ENCODE measurements at places on chromosomes 6 and 20.
A peak's percentile ranks its signal among the peaks of the same experiment; 100 is the strongest.

GRCh38 chr20:6530254-6530653 is 237.2 kb upstream of the BMP2 start:
- no peak for DNase-seq

DNA sequence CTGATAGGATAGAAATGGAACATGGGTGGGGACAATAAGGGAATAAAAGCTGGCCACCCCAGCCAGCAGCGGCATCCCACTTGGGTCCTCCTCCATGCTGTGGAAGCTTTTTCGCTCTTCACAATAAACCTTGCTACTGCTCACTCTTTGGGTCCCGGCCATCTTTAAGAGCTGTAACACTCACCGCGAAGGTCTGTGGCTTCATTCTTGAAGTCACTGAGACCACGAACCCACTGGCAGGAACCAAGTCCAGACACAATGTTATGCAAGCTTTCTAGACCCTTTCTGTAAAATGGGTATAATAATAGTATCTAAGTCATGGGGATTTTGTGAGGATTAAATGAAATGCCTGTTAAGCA is 48.9 kb upstream of the EZR start:
- peak; percentile 40 for DNase-seq

GRCh38 chr20:59604741-59605600 is 631 bp downstream of the PHACTR3 start:
- DNase-seq, result no peak

- DNase-seq, result peak; percentile 54
These were observed 8.1 kb downstream of the NEDD9 start for GRCh38 chr6:11224252-11224965.

GRCh38 chr20:20498076-20498861 is 130.4 kb downstream of the INSM1 start:
- DNase-seq, result no peak

GRCh38 chr6:38169977-38170526 is 350.5 kb downstream of the ZFAND3 start:
- no peak for DNase-seq

- no peak for DNase-seq
These were observed 26.5 kb upstream of the STX11 start for GRCh38 chr6:144123836-144124235.

GRCh38 chr6:15854826-15855710 is 192.2 kb upstream of the DTNBP1 start:
- no peak for DNase-seq

- no peak for DNase-seq
These were observed 82.9 kb downstream of the LRFN2 start for GRCh38 chr6:40504274-40504673.

- no peak for DNase-seq
These were observed 127.7 kb upstream of the CST7 start for GRCh38 chr20:24821391-24821790.

GRCh38 chr6:109297406-109298110 is 84.7 kb downstream of the CD164 start:
- DNase-seq, result no peak

DNA sequence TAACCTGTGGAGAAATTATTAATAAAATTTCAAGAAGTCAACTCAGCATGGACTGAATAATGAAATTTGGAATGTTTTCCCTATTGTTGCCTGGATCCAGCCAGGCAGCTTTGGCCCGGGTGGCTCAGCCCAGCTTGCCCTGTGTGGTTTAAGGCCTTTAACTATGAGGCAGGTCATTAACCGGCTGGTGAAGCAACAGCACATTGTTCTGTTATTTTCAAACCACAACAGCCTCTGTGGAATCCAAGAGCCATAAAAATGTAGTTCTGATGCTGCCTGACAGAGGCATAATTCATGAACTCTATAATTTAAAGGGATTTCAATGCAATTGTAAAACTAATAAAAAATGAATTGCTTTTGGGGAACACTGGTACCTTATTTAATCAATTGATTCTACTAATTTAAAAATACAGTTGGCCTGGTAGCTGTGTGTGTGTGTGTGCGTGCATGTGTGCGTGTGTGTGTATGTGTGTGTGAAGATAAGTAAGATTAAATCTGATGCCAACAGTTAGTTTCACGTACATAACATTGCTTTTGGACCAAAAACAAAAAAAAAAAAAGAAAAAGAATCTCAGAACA is 117.7 kb downstream of the RPS12 start:
- no peak for DNase-seq

DNA sequence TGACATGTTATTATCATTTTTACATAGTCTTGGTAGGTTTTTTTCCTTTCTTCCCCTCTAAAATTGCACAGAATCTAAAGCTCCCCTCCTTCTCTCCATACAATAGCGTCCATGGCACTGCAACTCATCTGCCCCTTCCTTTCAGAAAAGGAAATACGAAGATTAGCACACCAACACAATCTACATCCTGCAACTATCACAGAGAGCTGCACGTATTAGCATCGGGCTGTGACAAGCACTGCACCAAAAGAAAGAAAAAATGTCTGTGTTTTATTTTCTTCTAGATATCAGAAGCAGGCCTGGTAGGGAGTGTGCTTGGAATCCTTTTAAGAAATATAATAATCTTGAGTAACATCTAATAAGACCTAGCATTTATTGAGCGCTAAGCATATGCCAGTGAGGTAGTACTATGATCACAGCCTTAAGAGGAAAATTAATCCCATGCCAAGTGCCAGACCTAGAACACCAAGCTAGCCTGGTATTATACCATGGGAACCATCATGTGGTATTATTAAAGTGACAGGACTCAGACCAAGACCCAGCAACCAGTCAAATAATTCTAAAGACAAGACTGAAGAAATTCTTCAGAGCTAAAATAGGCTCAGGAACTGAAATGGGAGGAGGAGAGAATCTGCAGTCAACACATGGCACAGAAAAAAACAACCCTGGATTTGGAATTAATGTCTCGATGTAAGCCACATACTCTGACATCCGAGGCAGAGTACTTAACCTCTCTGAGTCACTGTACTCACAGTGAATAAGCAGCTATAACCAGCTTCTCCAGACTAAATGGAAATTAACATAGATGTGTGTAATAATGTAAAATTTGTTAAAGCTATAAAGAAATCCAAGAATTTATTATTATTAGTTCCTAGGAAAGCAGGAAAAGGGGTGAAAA is 124.3 kb downstream of the IPCEF1 start:
- DNase-seq, result no peak

GRCh38 chr6:148177589-148178233 is 164.9 kb upstream of the SASH1 start:
- DNase-seq, result no peak

DNA sequence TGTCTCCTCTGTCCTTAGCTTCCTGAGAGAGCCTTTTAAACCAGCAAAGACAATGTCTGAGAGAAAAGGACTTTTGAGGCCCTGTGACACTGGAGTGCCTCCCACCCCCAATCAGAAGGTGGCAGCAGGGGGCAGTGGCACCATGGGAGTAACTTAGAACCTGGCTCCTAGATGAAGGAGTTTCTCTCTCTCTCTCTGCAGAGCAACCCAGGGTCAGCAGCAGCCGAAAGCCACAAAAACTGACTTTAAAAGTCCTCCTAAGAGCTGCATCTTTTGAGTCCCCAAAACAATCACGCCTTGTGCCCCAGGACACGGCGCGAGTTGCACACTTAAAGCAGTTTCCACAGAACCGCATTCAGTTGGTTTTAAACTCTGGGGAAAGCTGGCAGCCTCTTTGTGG is 5.3 kb upstream of the TCP11 start:
- DNase-seq, result no peak

DNA sequence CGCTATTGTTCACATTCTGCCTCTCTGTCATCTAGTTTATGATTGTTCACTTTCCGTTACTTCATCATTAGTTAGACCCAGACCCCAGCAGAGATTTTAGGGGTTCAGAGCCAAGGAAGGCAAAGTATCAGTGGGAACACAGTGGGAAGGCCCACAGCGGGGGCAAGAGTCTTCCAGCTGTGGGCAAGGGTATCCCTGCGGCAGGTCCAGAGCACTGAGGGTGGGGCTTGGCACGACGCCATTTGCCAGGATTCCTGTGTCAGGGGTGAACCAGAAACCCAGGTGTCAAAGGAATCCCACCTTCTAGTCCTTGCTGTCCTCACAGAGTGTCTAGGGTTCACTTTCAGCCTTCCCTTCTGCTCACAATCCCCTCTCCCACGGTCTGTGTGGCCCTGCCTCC is 13.3 kb downstream of the RAET1E start:
- no peak for DNase-seq

DNA sequence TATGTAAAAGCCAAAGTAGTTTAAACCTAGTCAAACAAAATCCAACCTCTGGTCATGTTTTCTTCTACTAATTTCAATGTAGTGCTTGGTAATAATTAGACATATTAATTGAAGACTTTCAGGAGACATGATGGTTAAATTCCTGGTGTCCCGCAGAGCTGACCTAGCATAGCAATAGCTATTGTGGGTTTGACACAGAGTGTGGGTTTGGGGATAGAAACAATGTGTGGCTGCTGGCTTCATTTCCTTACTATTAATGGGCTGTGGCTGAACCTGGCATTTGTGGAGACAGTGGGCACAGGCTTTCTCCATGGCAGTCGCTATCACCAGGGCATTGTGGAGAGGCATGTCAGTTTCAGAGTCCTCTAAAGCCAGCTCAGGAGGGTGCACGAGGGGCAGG is 54.1 kb upstream of the GGTLC1 start:
- DNase-seq, result no peak

GRCh38 chr6:43942011-43942442 is 172.0 kb downstream of the VEGFA start:
- no peak for DNase-seq

GRCh38 chr20:20691477-20692235 is 20.8 kb downstream of the RALGAPA2 start:
- no peak for DNase-seq

GRCh38 chr20:20719411-20719810 is 7.0 kb upstream of the RALGAPA2 start:
- no peak for DNase-seq

DNA sequence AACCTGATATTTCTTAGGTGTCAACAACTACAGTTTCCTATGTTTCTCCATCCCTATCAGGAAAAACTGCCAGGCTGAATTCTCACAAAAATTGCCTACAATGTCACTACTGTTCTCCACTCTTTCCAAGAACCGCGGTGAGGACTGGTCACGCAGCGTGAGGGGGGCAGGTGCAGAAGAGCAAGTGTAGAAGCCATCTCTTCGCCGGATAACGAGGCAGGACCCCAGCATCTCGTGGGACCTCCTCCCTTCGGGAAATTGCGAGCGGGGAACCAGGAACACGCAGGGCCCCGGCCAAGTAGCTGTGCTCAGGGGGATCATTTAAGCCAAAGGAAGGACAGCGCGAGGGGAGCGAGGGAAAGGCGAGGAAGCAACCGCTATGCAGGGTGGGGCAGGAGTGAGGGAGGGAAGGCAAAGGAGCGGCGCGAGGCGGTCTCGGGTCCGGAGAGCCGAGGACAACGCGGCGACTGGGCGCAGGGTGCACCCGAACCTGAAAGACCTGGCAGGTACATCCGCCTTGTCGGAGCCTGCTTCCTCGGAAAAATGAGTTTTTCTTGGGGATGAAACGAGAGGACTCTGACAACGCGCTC is 559 bp downstream of the APMAP start:
- DNase-seq, result no peak

DNA sequence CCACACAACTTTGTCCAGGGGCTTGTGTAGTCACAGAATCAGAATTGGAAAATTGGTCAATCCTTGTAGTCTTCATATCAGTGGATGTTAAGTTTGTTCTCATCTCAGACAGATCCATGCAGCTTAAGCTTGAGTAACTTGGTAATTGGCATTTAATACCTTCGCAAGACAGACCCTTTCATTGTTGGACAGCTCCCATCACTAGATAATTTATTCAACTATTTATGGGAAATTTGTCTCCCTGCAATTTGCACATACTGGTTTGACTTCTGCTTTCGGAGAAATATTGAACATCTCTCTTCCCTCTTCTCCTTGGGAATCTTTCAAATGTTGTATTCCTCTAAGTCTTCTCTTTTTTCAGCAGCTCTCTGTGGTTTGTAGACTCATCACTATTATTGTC is 17.1 kb downstream of the MEI4 start:
- no peak for DNase-seq

Data from CD4-positive, alpha-beta T cell treated with Interleukin-15 for 1 hour (primary cell).